ENCODE measurements at places on chromosomes 3 and 15. TPM values are rescaled to one million over a fixed set of nuclear protein-coding genes. Genes with fewer than 3 reads are reported as not detected.

DNA sequence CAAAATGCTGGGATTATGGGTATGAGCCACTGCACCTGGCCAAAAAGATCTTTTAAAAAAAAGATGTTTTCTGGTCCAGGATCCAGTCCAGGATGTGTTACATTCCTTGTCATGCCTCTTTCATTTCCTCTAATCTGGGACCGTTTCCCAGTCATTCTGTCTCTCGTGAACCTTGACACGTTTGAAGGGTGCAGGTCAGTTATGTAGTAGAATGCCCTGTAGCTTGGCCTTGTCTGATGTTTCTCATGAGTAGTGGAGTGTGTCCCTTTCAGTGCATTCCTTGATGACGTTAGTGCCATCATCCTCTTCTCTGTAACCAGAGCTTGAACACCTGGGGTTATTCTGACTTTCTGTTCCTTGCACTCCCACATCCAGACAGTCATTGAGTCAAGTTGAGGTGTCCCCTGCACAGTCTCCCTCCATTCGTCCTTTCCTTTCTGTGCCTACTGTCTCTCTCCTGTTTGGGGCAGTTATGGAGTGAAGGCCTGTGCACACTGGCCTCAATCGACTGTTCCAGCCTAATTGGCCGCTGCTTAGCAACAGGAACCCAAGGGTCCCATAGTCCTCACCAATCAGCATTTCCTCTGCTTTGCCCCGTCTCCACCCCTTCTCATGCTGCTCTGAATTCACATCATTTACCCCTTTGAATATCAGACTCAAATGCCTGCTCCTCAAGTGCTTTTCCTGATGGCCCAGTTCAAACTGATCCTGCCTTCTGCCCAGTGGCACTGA, 5.5 kb downstream of the FAM81A start:
- H3K27ac ChIP-seq = no peak overlapping the region
- H3K27me3 ChIP-seq = peaks cover 74% of the 10 kb centered on the region
- no peaks in the 10 kb centered on the region for H3K36me3 ChIP-seq

- no peak for DNase-seq
- H3K36me3 ChIP-seq = no peaks in the 10 kb centered on the region
- no peak overlapping the region for H3K4me3 ChIP-seq
- peaks cover 9% of the 10 kb centered on the region for H3K4me1 ChIP-seq
- H3K27me3 ChIP-seq = no peaks in the 10 kb centered on the region
Observed at GRCh38 chr3:102235679-102236078, 199.1 kb upstream of the ZPLD1 start.

The DLEC1 gene
- 1.8 TPM for total RNA-seq

The SNTN gene
- total RNA-seq = not detected

GRCh38 chr3:41234823-41235721, 35.8 kb downstream of the CTNNB1 start:
- no peak for DNase-seq
- H3K27me3 ChIP-seq = no peaks in the 10 kb centered on the region
- H3K4me1 ChIP-seq = peaks cover 9% of the 10 kb centered on the region
- peak overlapping the region; percentile 35 for H3K27ac ChIP-seq
- peaks cover 67% of the 10 kb centered on the region for H3K36me3 ChIP-seq

The STARD5 gene
- 5.9 TPM for total RNA-seq

- no peak overlapping the region for H3K27ac ChIP-seq
- DNase-seq = peak; percentile 46
- no peak overlapping the region for H3K4me3 ChIP-seq
- peaks cover 20% of the 10 kb centered on the region for H3K27me3 ChIP-seq
- H3K4me1 ChIP-seq = peaks cover 3% of the 10 kb centered on the region
- H3K36me3 ChIP-seq = no peaks in the 10 kb centered on the region
Observed at GRCh38 chr3:71926262-71926600, 141.3 kb upstream of the PROK2 start.

GRCh38 chr3:166071-166470, 30.5 kb upstream of the CHL1 start:
- no peaks in the 10 kb centered on the region for H3K4me1 ChIP-seq
- H3K27me3 ChIP-seq = peaks cover 49% of the 10 kb centered on the region
- no peak overlapping the region for H3K4me3 ChIP-seq
- DNase-seq = no peak
- no peak overlapping the region for H3K27ac ChIP-seq
- H3K36me3 ChIP-seq = no peaks in the 10 kb centered on the region

The ETV5 gene
- total RNA-seq = 27.1 TPM

DNA sequence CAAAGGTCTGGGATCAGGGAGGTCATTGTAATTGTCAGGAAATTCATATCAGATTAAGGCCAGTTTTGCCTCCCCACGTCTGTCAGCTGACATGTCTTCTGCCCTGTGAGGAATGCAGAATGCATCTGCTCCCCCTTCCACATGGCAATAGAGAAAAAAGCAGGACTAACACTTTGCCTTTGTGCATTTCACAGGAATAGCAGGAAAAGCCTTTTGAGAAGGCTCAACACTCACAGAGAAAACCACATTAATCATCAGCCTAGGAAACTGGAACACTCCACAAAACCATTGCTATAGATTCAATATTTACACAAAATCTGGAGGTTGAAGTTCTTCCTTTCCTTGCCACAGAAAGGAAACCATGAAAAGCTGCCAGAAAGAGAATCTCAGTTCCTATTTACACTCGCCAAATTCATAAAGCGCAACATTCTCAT, 165.2 kb upstream of the HES1 start:
- no peak overlapping the region for H3K27ac ChIP-seq
- H3K36me3 ChIP-seq = no peaks in the 10 kb centered on the region
- no peak for DNase-seq
- no peaks in the 10 kb centered on the region for H3K27me3 ChIP-seq
- H3K4me3 ChIP-seq = no peak overlapping the region

DNA sequence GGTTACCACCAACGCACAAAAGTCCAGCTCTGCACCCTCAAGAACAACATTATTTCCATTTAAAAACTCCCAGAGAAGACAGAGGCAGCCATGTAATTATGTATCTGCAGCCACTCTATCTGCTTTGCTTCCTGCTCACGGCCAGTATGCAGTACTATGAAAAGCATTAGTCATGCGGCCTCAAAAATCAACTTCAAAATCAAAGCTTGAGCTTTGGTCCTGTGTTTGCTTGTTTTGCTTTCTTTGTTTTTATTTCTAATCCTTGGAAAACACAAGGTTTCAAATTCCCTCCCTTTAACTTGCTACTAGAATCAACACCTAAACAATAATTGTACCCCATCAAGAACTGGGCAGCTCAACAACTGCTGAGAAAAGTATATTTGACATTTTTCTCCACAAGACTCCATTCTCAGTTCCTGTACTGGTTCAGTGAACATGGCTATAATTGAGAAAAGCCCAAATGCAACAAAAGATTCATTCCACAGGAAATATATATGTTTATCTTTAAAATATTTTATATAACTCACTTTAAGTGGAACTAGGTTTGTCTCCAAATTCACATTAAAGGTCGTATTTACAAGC, 37.6 kb downstream of the GBE1 start:
- DNase-seq = no peak
- H3K27me3 ChIP-seq = no peaks in the 10 kb centered on the region
- peaks cover 4% of the 10 kb centered on the region for H3K4me1 ChIP-seq
- no peaks in the 10 kb centered on the region for H3K36me3 ChIP-seq
- H3K4me3 ChIP-seq = no peak overlapping the region
- H3K27ac ChIP-seq = peak overlapping the region; percentile 45

- no peaks in the 10 kb centered on the region for H3K36me3 ChIP-seq
- H3K4me1 ChIP-seq = peaks cover 3% of the 10 kb centered on the region
- H3K4me3 ChIP-seq = no peak overlapping the region
- no peak overlapping the region for H3K27ac ChIP-seq
- no peaks in the 10 kb centered on the region for H3K27me3 ChIP-seq
Observed at GRCh38 chr3:31010491-31010890, 116.0 kb upstream of the GADL1 start.

All from mesothelial cell of epicardium (in vitro differentiated cells).